ENCODE measurements at places on chromosomes 3 and 15.

DNA sequence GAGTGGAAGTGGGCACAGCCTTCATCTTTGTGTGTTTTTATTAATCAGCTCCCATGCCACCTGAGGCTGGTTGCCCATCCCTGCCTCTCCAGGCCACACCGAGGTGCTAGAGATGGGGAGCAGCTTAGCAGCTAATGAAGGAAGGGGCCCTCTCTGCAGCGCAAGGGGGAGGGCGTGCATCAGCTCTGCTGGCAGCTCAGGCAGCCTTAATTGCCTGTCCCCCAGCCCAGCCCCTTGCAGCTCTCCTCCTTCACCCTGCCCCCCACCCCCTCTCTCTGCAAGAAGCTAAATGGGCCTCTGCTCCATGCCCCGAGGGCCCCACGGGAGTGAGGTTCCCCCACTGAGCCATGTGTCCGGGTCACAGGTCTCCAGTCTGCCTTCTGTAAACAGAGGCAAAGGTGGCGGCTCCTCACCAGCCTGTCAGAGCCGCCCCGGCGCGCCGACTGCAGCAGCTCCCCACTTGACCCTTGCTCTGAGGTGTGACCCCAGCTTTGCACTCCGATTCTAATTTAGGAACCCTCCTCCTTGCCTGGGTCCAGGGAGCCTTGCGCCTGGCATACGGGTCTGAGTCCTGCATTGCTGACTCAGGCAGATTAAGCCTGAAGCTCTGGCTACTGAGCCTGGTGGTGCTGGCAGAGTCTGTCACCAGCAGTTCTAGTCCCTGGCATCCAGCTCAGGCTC lies 27.9 kb upstream of the NTRK3 start:
- no peaks in the 10 kb centered on the region for H3K4me1 ChIP-seq
- no peak overlapping the region for H3K27ac ChIP-seq
- H3K27me3 ChIP-seq, result peaks cover 40% of the 10 kb centered on the region
- no peak overlapping the region for H3K4me3 ChIP-seq
- no peaks in the 10 kb centered on the region for H3K36me3 ChIP-seq

GRCh38 chr3:17979911-17980310 lies 237.5 kb upstream of the TBC1D5 start:
- no peak overlapping the region for H3K4me3 ChIP-seq
- H3K27me3 ChIP-seq, result peaks cover 19% of the 10 kb centered on the region
- no peaks in the 10 kb centered on the region for H3K36me3 ChIP-seq
- no peak overlapping the region for H3K27ac ChIP-seq

GRCh38 chr15:79322306-79322705 lies 11.4 kb downstream of the TMED3 start:
- H3K4me3 ChIP-seq, result no peak overlapping the region
- H3K4me1 ChIP-seq, result no peaks in the 10 kb centered on the region
- no peaks in the 10 kb centered on the region for H3K27me3 ChIP-seq
- no peak for DNase-seq
- no peak overlapping the region for H3K27ac ChIP-seq

GRCh38 chr15:31792611-31793199 lies 237.6 kb upstream of the CHRNA7 start:
- no peaks in the 10 kb centered on the region for H3K4me1 ChIP-seq
- DNase-seq, result no peak
- H3K4me3 ChIP-seq, result no peak overlapping the region
- no peaks in the 10 kb centered on the region for H3K27me3 ChIP-seq
- no peak overlapping the region for H3K27ac ChIP-seq

DNA sequence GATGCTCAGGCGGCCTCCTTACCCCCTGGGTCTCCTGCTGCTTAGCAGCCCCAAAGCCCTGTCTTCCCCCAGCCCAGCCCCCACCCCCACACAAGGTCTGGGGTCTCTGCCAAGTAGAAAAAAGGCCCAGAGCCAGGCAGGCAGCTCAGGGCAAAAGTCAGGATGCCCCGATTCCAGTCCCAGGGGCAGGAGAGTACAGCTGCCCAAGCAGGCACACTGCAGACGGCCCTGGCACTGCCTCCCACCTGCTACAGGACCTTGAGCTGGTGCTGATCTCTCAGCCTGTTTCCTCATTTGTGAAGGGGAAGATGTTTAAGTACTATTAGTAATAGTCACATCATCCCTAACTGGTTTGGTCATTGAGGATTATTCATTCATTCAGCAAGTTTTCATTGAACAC lies 12.6 kb downstream of the TMEM43 start:
- no peak overlapping the region for H3K4me3 ChIP-seq
- peak; percentile 56 for DNase-seq
- H3K27ac ChIP-seq, result no peak overlapping the region
- peaks cover 46% of the 10 kb centered on the region for H3K36me3 ChIP-seq
- H3K27me3 ChIP-seq, result no peaks in the 10 kb centered on the region

- no peak overlapping the region for H3K27ac ChIP-seq
- no peaks in the 10 kb centered on the region for H3K4me1 ChIP-seq
- no peaks in the 10 kb centered on the region for H3K36me3 ChIP-seq
- no peak overlapping the region for H3K4me3 ChIP-seq
- peak; percentile 30 for DNase-seq
- H3K27me3 ChIP-seq, result no peaks in the 10 kb centered on the region
These were observed 1.7 kb downstream of the TM4SF19 start for GRCh38 chr3:196336319-196337145.
